ENCODE measurements at places on chromosomes 2 and 18.
A peak's percentile ranks its signal among the peaks of the same experiment; 100 is the strongest.

- DNase-seq, result peak; percentile 77
These were observed 8.2 kb upstream of the GPR17 start for GRCh38 chr2:127637725-127638252.

DNA sequence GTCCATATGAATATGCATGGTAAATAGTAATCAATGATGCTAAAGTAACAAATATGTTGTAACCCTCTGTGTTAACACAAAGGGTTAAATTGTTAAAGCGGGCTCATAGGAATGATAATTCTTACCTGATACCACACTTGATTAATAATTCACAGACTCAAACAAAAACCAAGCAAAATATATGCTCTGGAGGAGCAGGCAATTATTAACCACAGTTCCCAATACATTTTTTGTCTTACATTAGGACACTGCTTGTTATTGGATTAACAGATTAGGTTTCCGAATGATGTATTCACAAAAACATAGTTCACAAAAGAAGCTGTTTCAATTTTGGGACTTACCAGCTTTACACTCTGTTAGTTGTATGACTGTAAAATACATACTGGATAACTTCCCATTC, 300.9 kb upstream of the LRRTM4 start:
- no peak for DNase-seq

DNA sequence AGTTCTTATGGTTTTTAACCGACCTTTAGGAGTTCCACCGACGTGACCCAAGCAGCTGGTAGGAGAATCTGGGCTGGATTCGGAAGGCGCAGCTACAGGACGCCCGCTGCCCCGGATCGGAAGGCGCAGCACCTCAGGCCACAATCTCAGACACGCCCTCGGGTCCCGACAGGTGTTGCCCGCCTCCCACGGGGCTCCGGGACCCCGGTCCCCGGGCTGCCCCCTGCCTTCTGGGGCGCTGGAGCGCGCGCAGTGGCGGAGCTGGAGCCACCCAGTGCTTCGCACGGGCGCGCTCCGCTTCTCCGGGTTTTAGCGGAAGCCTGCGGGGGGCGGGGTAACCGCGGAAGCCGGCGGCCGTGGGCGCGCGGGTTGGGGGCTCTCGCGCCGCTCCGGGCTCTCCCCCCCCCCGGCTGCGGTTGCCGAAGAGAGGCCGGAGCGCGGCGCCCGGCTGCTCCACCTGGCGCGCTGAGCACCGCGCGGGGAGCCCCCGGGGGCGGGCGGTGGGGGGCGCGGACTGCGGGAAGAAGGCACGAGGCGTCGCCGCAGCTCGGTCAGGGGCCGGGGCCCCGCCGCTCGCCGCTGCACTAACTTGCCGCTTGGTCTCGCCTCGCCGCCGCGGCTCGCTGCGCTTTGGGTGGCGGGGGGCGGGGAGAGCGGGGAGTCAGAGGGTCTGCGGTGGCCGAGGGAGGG, 718.8 kb downstream of the DPP10 start:
- no peak for DNase-seq

DNA sequence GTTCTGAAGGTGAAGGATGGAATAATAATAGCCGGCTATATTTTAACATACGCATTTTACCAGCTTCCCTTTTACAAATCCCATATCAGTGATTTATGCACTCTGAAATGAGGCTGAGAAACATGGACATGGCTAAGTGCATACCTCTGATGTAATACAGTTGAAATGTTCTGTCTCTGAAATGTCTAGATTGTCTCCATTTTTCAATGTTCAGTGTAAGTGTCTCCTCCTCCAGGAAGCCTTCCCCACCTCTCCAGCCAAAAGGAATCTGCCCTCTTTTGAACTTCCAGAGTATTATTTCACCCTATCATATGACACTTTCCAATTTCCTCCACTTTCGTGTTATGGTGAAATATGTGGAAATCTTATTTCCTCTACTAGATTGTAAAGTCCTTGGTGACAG, 29.5 kb upstream of the ME2 start:
- DNase-seq, result no peak

DNA sequence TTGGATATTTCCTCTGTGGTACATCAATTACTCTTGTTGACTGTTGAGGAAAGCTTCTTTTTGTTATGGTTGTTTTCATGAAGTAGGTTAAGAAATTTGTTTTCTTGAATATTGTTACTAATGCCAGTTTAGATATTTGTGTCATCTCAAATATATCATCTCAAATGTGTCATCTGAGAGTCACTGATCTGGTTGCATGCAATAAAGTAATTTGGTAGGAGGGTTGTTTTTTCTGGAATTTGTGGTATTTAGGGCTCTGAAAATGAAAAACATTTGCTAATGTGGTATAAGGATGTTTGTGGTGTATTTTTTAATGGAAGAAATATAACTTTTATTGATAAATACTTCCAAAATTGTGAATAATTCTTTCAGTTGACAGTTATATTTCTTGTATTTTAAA, 117.7 kb downstream of the GREB1L start:
- DNase-seq, result no peak

- no peak for DNase-seq
These were observed 52.7 kb downstream of the ATP9B start for GRCh38 chr18:79121746-79122474.

DNA sequence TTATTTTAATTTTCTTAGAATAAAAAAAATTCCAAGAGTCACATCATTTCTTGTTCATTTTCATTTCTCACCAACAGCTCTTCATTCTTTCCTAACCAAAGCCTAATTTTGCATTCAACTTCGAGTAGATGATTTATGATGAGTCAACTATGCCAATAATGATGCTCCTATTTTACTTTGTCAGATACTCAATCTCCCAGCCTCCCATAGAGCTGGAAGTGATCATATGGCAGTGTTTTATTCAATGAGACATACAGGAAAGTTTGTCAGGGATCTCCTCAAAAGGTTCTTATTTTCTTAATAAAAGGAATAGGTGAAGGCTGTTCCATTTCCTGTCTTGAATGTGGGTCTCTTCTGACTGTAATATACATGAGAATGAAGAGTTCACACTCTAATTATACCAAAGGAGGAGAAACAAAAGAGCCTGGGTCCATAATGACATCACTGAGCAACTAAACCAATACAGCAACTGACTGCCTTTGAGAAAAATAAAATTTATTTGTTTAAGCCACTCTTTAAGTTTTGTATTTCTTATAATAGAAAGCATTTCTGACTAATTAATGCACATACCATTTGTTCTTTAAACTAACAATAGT, 231.2 kb upstream of the CYP26B1 start:
- DNase-seq, result no peak

GRCh38 chr2:128498589-128498988, 179.9 kb upstream of the HS6ST1 start:
- no peak for DNase-seq
